Activated CD4-positive, alpha-beta memory T cell treated with anti-CD3 and anti-CD28 coated beads, Interleukin-2, amount 10 ng/mL, durations not matched to agents 7 days and 5 days (primary cell): ENCODE measurements at places on chromosomes 12 and 14. TPM values are rescaled to one million over a fixed set of nuclear protein-coding genes. Genes with fewer than 3 reads are reported as not detected.

Gene INHBE
- total RNA-seq: 0.08 TPM

Gene PTCSC3
- not detected for total RNA-seq

Gene CHMP4A
- 92.9 TPM for total RNA-seq

Gene PABPN1
- total RNA-seq: 194 TPM

Gene DLK1
- total RNA-seq: not detected

Gene OR6C2
- total RNA-seq: not detected

Gene EPYC
- total RNA-seq: not detected

Gene RERGL
- total RNA-seq: not detected
